Osteoblast (primary cell): ENCODE measurements at places on chromosomes 5 and 9. TPM values are rescaled to one million over a fixed set of nuclear protein-coding genes. Genes with fewer than 3 reads are reported as not detected.

GRCh38 chr5:142046191-142046590, 33.4 kb upstream of the GNPDA1 start:
- DNase-seq: no peak

DNA sequence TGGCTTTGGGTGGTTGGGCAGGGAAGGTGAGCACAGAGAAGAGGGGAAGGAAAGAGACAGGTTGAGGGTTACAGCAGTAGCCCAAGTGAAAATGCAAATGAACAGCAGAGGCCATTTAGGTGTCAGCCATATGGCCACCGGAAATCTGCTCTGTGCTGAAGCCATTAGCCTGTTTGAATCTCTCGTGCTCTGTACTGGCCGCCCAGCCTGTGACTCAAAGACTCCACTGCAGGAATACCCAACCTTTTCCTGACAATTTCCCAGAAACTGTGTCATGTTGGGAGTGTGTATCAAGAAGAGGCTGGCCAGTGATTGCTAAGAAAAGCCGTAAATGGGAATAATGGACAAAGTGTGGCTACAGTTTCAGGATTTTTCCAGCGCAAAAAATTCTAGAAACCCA, 35.9 kb upstream of the RAI14 start:
- no peak for DNase-seq

GRCh38 chr5:39469777-39470415, 45.1 kb upstream of the DAB2 start:
- peak; percentile 38 for DNase-seq

DNA sequence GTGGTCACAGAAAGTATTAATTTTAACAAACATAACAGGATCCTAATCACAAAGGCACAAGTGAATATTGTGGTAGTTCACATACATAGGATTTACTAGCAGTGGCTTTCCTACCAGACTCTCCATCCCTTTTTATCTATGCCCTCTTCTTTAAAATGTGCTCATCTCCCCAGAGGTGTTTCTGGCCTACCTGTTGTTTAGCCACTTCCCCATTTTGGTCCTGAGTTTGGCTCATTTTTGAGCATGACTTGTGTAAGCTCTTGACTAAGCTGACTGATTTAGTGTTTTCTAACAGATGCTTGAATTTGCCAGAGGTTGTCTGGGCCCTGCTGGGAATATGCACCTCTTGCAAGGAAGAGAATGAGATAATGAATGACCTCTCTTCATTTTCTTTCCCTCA, 517.7 kb upstream of the CLINT1 start:
- DNase-seq: no peak

GRCh38 chr5:171437286-171437821, 17.9 kb downstream of the FGF18 start:
- peak; percentile 62 for DNase-seq

GRCh38 chr5:150034662-150035061, 34.1 kb downstream of the HMGXB3 start:
- DNase-seq: peak; percentile 85

DNA sequence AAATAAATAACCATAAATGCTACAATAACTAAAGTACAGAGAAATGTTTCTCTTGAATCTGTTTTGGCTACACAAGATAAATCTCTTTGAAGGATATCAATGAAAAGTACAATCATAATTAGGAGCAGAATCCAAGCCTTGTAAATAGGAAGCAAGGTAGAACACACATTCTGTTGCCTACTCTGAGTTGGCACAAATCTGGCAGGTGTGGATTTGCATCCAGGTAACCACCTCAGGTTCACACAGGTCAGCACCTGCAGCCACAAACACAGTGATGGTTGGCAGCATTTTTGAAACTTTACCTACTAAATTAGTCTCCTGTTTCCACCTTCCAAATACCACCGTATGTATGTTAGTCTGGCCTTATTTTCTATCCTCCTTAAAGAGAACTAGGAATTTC, 105.3 kb upstream of the PIK3R1 start:
- DNase-seq: no peak

- no peak for DNase-seq
Measured at GRCh38 chr9:108477529-108478006, 378.2 kb downstream of the ACTL7B start.

GRCh38 chr5:33338336-33339110, 102.2 kb upstream of the TARS1 start:
- DNase-seq: no peak

- DNase-seq: peak; percentile 60
Measured at GRCh38 chr9:87280421-87280820, 217.2 kb upstream of the DAPK1 start.

- no peak for DNase-seq
Measured at GRCh38 chr5:94375801-94376200, 242.6 kb downstream of the KIAA0825 start.

- DNase-seq: peak; percentile 42
Measured at GRCh38 chr9:134851020-134851419, 29.6 kb upstream of the FCN2 start.

DNA sequence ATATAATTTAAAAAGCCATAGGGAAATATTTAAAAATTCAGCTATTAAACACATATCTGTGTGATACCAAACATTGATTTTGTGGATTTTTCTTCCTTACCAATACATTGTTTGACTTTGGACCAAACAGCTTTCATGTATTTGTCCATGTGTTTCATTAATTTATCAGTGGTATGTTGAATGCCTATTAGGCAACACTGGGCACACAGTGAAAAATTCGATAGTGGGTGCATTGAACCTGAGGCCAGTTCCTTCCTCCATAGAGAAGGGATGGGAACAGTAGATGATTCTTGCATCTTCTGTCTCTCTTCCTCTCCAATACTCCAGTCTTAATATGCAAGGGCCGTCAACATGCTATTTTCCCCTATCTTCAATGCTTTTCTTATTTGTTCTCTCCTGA, 110.2 kb upstream of the NR3C1 start:
- no peak for DNase-seq

- DNase-seq: no peak
Measured at GRCh38 chr9:13450723-13451122, 171.2 kb upstream of the MPDZ start.

DNA sequence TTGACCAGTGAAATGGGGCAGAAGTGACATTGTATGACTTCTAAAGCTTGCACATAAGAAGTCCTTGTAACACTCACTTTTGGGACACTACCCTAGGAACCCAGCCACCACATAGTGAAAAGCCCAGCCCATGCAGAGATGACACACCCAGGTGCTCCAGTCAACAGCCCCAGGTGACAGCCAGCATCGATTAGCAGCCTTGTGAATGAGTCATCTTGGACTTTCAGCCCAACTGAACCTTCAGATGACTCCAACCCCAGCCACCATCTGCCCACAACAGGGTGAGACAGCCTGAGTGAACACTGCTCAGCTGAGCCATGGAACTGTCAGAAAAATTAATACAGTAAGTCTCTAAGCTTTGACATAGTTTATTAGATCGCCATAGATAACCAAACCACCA, 458.6 kb downstream of the ZSWIM6 start:
- DNase-seq: no peak

DNA sequence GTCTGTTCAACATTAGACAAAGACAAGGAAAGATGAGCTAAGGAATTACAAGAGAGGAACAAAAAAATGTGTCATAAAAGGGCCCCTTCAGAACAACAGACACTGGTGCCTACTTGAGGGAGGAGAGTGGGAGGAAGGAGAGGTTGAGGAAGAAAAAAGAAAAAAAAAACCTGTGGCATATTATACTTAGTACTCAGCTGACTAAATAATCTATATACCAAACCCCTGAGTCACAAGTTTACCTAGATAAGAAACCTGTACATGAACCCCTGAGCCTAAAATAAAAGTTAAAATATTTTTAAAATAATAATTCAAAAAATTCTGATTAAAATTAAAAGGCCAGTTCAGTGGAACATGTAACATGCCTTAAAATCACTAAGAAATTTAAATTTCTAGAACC, 107.3 kb downstream of the MTREX start:
- DNase-seq: no peak

DNA sequence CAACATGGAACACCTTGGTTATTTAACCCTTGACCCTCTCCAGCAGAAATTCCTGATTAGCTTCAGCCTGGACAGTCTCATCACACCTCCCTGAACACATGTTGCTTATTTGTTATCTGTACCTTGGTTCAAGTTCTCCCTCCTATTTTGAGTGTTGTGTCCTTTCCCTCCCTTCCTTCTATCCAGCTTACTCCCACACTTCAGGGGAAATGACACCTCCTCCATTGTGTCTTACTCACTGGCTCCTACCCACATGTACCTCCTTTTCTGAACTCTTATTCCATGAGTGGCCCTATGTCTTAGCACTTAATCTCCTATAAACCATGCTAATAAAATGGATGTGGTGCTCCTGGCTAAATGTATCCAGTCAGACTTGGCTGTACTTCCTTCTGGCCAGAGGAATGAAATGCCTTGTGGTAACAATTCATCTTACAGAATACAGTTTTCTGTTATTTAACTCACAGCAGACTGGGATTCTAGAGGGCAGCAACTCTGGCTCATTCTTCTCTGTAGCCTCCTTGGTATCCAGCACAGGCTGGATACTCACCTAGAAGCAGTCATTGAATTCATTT, 11.2 kb downstream of the LIX1 start:
- DNase-seq: peak; percentile 46

DNA sequence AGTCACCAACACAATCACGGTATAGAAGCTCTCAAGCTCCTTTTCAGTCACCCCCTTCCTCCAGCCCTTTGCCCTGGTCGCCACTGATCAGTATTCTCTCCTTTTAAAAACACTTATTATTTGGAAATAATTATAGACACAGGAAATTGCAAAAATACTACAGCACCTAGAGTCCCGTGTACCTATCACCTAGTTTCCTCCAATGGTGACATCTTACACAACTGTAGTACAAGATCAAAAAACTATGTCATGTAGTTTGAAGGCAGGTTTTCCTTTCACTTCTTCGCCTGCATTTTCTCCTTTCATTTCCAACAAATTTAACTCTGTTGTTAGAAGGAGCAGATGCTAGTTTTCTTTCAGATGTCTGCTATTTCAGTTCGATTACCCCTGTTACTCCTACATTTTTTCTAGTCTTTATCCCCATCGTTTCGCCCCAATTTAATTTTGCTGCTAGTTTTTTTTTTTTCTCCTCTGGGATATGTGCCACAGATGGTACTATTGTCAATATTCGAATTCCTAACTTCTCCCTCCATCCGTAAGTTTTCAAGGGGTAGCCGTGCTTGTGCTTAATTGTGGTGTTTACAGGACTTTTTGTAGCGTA, 612 bp upstream of the ATG10 start:
- DNase-seq: no peak

DNA sequence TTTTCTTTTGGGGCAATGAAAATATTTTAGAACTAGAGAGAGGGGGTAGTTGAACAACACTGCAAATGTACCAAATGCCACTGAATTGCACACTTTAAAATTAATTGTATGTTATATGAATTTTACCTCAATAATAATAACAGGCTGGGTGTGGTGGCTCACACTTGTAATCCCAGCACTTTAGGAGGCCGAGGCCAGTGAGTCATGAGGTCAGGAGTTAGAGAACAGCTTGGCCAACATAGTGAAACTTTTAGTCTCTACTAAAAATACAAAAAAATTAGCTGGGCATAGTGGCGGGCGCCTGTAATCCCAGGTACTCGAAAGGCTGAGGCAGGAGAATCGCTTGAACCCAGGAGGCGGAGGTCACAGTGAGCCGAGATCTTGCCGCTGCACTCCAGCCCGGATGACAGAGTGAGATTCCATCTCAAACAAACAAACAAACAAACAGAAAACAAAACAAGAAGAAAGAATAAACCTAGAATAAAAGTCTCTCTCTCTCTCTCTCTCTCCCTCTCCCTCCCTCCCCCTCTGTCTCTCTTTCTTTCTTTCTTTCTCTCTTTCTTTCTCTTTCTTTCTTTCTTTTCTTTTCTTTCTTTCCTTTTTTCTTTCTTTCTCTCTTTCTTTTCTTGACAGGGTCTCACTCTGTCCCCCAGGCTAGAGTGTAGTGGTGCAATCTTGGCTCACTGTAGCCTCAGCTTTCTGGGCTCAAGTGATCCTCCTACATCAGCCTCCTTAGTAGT, 91.1 kb downstream of the BASP1 start:
- no peak for DNase-seq

GRCh38 chr5:58998544-58998943, 415.7 kb downstream of the RAB3C start:
- DNase-seq: no peak

- DNase-seq: no peak
Measured at GRCh38 chr5:13704396-13704795, 240.1 kb downstream of the DNAH5 start.

- DNase-seq: no peak
Measured at GRCh38 chr9:99745085-99745484, 76.6 kb upstream of the NR4A3 start.

DNA sequence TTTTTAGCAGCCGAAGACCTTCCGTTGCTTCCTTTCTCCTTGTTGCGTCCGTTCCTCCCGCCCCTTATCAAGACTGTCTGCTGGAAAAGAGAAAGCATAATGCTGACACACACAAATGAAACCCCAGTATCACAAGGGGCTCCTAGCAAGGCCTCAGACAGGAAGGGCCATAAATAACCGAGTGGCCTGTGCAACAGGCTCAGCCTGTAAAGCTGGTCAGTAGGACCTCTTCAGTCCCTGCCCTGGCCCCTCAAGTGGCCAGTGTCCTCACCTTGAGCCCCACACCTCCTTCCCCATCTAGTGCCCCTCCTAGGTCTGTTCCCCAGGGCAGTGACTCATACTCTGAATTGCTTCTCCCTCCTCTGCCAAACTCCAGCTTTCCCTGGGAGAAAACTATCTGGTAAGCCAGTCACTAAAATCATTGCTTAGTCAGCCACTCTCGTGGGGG, 174.6 kb upstream of the IL12B start:
- peak; percentile 89 for DNase-seq

The PCDHB9 gene
- 1.2 and 1.8 TPM in 2 replicates for total RNA-seq

The ASB6 gene
- 21.0 and 23.9 TPM in 2 replicates for total RNA-seq

The HMMR gene
- 2.5 and 2.9 TPM in 2 replicates for total RNA-seq

The GAPT gene
- total RNA-seq: not detected in 2 replicates

The FOXD4L4 gene
- total RNA-seq: under 0.01 TPM in 2 replicates

The GKAP1 gene
- total RNA-seq: 1.1 and 1.5 TPM in 2 replicates

The CATSPER3 gene
- total RNA-seq: 0.29 and 0.36 TPM in 2 replicates

The MSH3 gene
- total RNA-seq: 20.6 and 21.7 TPM in 2 replicates

The SMIM33 gene
- total RNA-seq: not detected in 2 replicates

The ROPN1L gene
- total RNA-seq: 0.59 and 0.72 TPM in 2 replicates

The WDR55 gene
- 30.8 and 32.1 TPM in 2 replicates for total RNA-seq

The PPP3R2 gene
- not detected in 2 replicates for total RNA-seq

The ZNF454 gene
- 2.5 and 3.8 TPM in 2 replicates for total RNA-seq

The LRRC19 gene
- under 0.01 TPM in 2 replicates for total RNA-seq
